Fibroblast of the aortic adventitia (primary cell): ENCODE measurements at places on chromosomes 11 and 22. TPM values are rescaled to one million over a fixed set of nuclear protein-coding genes. Genes with fewer than 3 reads are reported as not detected.
A peak's percentile ranks its signal among the peaks of the same experiment; 100 is the strongest.

Gene HEPN1
- total RNA-seq: not detected in 2 replicates

Gene TNRC6B
- 19.1 and 35.3 TPM in 2 replicates for total RNA-seq

Gene MS4A1
- 0.25 TPM in 1 of 2 replicates, not detected in the other for total RNA-seq

DNA sequence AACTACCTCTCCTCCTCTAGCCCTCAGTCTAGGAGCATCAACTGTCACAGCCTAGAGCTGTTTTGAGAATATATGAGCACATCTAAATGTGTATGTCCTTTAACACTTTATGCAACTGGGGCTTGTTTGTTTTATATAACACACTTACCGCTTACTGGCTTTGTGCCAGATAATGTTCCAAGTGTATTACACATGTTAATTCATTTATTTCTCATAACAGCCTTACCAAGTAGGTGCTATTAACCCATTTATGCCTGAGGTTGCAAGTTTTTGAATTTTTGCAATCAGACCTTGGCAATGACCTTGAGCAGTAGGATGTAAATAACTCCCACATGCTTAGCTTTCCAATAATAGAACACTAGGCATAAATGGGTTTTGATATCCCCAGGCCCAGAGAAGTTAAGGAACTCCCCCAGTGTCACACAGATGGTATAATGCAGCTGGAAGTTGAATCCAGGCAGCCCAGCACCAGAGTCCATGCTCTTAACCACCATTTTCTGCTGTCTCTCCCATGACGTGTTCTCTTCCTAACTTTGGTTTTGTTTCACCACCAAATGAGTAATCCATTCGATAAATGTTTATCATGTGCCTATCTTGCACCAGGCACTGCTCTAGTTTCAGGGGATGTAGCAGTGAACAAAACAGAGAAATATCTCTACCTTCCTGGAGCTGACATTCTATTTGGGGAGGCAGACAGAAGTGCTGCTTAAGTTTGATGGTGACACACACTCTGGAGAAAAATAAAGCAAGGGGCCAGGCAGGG lies 23.1 kb downstream of the PRDM11 start:
- peak; percentile 15 for DNase-seq

DNA sequence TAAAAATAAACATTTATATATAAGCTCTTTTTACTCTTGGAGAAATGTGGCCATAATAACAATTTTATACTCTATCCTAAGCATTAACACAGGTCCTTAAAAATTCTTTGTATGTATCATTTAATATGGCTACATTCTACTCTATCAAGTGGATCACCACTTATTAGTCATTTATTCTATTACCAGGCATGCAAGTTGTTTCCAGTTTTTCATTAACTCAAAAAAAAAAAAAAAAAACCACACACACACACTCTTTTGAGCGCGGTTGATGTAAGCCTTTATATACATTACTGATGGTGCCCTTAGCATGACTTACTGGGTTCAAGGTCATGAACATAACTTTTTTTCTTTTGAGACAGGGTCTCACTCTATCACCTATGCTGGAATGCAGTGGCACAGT lies 47.1 kb upstream of the MICAL2 start:
- DNase-seq: no peak
